ENCODE measurements at places on chromosomes 4 and X. TPM values are rescaled to one million over a fixed set of nuclear protein-coding genes. Genes with fewer than 3 reads are reported as not detected.

The PTPN13 gene
- total RNA-seq, result 5.6 TPM

The PRR32 gene
- not detected for total RNA-seq

The SHOX gene
- not detected for total RNA-seq

The ADGRG4 gene
- total RNA-seq, result not detected

The CBR4 gene
- 21.4 TPM for total RNA-seq

The C4orf36 gene
- total RNA-seq, result 0.72 TPM

The MCF2 gene
- 0.67 TPM for total RNA-seq

The F8A2 gene
- total RNA-seq, result not detected

- DNase-seq, result no peak
Observed at GRCh38 chrX:12951595-12951975, 23.3 kb upstream of the TMSB4X start.

GRCh38 chrX:87679849-87680248 is 162.2 kb downstream of the KLHL4 start:
- no peak for DNase-seq

GRCh38 chrX:68203646-68204045 is 229.6 kb downstream of the OPHN1 start:
- no peak for DNase-seq

GRCh38 chrX:19615361-19615910 is 100.1 kb upstream of the MAP3K15 start:
- DNase-seq, result no peak

- DNase-seq, result no peak
Observed at GRCh38 chrX:103329991-103330390, at the start of gene TCEAL7. Gene TCEAL7 (plus strand): TSS chrX:103330239. CDS start chrX:103331404, 1,165 bp downstream.

GRCh38 chr4:122898370-122899150 is 23.8 kb downstream of the NUDT6 start:
- DNase-seq, result no peak

DNA sequence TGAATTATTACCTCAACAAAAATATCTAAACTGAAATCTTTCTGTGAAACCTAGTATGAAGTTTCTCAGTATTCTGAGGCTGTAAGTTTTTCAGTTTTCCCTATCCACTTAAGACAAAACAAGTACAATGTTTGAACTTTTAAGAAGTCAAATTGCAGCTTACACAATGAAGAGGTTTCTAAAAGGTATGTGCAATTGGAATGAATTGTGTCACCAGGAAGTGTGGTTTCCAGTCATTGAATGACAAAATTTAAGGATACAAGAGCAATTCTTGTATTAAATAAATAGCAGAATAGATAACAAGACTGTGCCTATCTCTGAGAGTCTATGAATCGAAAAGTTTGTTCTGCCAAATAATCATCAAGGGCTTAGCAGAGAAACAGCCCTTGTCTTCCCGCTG is 207.3 kb downstream of the ANKRD50 start:
- no peak for DNase-seq

GRCh38 chr4:151429957-151430570 is 21.1 kb downstream of the FHIP1A start:
- DNase-seq, result no peak

GRCh38 chrX:42524379-42524778 is 253.6 kb downstream of the PPP1R2C start:
- DNase-seq, result no peak

DNA sequence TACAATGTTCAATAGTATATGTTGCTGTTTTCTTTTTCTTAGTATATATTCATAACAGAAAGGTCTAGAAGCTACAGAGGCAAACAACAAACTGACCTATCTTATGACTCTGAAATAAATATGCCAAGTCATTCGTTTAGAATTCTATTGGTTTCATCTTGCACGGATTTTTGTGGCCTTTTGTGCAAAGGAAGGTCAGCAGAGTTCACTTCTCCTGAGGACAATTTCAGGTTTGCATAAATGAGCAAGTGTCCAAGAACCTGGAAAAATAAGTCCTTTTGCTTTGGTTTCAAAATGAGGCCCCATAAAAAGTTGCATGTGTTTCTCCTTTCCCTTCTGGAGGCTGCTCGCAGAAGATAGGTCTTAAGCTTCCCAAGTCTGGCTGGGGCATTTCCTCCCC is 156.9 kb downstream of the APBB2 start:
- no peak for DNase-seq

DNA sequence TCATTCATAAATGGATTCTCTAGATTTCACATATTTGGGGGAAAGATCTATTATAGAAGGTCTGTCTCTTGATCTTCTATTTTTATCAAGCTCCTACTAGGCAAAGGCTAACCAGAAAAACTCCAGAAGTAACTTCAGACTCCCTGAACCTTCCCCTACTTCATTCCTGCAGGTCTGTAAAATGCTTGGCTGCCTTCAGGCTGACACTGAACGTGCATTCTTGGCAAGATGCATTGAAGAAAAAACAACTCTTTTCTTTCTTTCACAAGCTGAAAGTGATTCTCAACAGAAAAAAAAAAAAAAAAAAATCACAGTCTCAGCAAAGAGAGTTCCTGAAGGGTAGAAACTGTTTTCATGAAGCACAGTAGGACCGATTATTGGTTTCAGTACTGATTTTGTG is 12.7 kb downstream of the OPHN1 start:
- DNase-seq, result no peak

DNA sequence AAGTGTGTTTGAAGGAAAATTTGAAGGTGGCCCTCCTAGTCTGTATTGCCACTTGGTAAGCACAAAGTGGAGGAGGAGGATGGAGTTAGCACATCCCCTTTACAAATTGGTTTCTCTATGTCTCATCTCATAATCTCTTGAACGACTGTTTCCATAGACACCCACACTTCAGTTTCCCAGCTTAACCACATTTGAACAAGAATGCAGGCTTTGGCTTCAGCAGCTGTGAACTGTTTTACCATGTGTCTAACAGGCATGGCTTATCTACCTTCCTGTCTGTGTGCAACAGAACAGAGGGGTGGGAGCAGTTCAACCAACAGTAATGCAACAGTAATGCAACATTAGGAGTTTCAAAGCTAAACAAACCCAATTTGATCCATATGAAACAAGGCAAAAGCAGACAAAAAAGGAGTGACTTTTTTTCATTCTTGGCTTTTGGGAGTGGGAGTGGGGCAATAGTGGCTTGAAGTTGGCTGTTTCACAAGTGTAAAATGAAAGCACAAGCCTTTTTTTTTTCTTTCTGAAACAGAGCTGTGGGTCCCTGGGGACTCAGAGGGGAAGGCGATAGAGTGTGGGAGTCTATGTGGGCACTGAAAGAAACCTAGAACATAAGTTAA is 108.0 kb downstream of the ITM2A start:
- DNase-seq, result no peak

DNA sequence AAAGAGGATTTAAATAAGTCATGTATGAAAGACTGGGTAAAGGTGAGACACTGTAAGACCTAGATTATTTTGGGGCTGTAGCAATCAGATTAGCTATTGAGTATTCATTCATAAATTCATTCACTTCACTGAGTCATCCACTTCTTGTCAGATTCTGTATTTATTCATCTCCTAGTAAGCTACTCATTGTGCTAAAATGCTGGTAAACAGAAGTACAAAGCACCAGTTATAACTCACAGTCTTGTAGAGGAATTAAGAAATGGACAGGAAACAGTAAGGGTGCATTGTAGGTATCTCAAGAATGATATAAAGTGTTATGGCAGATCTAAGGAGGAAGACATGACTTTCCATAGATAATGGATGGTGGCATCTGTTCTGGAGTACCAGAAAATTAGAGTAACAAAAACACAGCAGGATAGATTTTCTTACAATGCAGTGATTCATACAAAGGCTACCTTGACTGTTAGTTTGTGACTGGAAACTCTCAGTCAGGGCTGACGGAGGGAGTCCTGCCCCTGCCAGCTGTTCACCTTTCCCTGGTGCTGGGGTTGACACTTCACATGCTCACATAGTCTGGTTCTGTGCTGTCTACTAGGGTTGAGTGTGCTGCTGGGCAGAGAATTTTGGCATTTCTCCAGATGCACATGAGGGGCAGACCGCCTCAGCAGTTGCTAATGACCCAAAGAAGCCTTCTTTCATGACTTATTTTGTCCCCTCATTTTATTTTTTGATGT is 26.5 kb upstream of the HAND2 start:
- no peak for DNase-seq

- DNase-seq, result no peak
Observed at GRCh38 chr4:26663888-26664287, 80.0 kb downstream of the TBC1D19 start.

DNA sequence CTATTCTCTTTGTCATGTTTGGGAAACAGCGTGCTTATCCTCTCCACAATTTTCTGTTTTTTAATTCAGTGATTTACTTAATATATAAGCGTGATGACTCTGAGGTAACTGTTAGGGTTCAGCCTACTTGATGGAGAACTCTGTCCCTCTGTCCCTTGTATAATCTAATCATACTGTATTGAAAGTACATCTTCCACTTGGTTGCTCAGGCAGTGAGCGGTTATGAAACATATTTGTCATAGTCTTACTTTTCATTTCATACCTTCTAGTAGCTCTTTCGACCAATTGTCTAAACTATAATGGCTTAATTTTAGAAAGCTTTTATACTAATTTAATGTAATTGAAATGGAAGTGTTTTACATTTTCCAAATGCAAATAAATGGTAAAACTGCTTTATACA is 469.0 kb downstream of the TLL1 start:
- no peak for DNase-seq

DNA sequence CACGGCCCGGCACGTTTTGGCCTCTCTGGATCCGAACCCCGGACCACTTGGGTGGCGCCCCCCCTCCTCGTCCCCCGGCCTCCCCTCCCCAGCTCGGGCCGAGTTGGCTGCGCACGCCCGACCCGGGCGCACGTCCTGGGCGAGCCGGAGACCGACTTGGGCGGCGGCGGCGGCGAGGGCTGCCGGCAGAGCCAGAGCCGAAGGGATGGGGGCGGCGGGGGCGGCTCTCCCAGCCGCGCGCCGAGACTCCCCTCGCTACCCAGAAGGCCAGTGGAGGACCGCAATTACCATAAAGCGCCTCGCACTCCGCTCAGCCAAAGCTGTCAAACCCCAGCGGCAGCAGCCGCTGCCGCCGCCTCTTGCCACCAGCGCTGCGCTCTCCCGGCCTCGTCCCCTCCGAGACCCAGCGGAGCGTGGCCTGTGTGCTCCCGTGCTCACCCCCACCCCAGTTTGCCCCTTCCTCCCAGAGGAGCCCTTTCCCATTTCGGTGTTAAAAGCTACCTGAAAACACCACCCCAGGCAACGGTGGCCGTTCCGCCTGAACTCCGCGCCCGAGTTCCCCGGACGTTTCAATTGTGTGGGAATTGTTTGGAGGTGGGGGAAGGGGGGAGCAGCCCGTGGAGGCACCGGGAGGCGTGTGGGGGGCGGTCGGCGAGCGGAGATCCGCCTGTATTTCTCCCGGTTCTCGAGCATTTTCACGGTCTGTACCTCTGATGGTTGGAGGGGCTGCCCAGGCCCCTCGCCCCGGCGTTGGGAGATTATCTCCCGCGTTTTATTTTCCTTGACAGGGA is 701 bp upstream of the BCOR start:
- DNase-seq, result peak; percentile 30

DNA sequence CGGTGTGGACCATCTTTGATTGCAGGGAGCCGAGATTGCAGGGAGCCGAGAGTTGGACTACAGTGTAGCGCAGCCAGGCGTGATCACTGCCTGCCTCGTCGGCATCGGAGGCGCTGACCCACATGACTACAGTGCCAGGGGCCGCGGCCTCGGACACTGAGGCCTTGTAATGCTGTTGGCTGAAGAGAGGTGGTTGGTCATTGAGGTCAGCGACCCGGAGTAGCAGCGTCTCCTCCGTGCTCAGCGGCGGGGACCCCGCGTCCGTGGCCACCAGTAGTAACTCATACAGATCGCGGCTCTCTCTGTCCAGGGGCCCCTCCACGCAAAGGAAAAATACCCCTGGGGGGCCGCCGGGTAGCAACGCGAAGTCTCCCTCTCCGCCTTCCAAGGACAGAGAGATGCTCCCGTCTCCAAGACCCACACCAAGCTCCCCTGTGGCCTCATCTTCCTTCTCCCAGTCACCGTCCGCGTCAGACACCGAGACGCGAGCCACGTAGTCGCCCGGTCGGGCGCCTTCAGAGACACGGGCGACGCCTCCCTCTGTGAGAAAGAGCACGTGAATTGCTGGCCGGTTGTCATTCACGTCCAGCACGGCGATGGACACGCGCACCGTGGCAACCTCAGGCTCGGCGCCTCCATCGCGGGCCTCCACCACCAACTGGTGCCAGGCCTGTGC is 1.9 kb downstream of the DCHS2 start:
- DNase-seq, result no peak
